ENCODE measurements at places on chromosomes 1 and 21.

DNA sequence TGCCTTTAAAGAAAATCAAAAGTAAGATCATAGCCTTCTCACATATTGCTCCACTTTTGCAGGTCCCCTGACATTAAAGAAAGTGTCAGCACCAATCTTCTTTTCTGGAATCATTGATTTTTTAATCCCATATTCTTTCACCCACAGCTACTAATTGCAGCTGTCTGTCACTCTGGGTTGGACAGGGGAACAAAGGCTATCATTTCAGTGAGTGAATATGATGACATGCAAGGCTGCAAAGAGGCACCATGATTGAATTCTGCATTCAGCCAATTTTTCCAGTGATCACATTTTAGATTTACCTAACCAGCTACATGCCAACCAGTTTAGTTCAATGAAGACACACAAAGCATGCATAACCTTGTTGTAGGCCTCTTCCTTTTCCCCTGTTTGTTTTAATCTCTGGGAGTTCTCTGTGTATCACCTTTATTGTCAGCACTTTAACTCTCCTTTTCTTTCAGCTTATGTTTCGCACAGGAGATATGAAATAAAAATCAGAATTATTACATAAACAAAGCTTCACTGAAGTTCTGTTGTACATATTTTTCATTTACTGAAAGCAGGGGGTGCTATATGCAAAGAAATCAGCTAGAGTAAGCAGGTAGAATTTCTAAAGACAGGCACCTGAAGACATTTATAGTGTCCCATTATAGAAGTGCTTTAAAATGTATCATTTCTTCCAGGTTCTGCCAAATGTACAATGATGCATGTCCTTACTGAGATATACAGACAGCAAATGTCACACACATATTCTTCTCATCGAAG lies 584.8 kb downstream of the PLA2G4A start:
- H3K27me3 ChIP-seq: no peaks in the 10 kb centered on the region
- H3K36me3 ChIP-seq: no peaks in the 10 kb centered on the region
- no peak for DNase-seq

DNA sequence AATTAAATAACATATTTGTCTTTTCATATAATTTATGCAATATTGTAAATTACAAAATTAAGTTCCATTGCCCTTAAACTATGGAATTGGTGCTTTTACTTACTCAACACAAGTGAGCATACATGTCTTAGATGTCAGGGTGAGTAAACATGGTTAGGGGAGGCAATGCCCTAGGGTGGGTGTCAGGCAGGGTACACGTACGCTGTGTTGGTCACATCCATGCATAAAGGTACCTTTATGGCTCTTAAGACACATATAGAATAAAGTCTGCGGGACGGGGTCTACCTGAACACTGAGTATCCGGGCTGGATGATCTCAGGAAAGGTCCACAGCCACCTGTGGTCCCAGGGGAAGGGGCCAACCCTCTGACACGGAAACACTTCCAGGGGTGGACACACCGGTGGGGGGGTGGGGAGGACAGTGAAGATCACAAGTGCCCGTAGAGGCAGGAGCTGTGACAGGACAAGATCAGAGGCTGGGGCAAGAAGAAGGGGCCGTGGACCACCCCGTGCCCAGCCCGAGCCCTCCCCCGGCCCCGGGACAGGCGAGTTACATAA lies 720 bp downstream of the LIN9 start:
- H3K36me3 ChIP-seq: no peaks in the 10 kb centered on the region
- peak overlapping the region; percentile 81 for H3K27ac ChIP-seq

DNA sequence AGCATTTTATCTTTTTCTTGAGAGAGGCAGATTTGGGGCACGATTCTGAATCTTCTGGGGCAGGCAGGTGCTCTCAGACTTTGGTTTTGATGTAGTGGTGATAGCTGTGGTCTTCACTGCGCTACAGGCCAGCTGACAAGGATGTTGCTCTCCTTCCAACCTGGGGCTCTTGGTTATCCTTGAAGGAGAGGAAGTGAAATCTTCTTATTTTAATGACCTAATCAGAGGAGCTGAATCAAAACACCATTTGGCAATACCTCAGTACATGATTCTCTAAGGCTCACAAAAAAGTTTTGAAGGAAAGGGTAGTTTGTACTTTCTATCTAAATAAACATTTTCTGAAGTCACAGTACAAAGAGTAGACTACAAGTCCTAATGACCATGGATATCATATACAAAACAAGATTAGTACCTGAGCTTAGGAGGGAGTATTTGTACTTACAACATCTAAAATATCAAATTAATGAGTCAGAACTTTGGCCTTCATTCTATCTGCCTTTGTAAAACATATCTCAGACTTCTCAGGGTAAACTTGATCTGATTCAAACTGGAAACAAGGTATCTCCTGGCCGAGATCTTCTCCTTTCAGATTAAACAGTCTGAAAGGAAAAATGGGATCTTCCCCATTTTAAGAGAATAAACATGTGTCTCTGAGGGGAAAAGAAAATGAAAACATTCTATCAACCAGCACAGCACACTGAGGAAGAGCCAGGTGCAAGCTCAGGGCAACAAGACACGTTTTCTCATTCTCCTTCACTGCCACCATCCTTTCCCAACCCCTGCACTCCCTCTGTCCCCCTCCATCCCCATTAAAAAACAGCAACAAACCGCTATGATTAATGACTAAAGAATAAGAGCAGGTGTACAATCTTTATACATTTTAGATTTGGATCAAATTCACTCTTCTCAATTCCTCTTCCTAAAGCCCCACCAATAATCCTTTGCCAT lies 69.2 kb downstream of the SH3GLB1 start:
- H3K4me3 ChIP-seq: peak overlapping the region; percentile 56
- H3K36me3 ChIP-seq: no peaks in the 10 kb centered on the region
- DNase-seq: no peak
- no peaks in the 10 kb centered on the region for H3K27me3 ChIP-seq
- H3K27ac ChIP-seq: peak overlapping the region; percentile 79

DNA sequence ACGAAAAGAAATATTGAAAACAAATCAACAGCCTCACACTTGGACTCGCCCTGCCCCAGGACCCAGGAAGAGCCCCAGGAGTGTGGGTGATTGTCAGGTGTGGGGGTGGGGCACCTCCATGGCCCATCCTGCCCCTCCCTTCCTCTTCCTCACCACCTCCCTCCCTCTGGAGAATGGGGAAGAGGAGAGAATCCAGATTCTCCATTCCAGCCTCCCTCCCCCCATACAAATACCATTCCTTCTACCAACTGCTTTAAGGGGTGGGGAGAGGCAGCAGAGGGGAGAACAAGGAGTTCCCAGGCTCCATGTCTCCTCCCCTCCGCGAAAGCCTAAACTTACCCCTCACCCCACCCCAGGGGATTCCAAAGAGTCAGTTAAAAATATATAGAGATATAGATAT lies 36.7 kb downstream of the MEF2D start:
- H3K4me1 ChIP-seq: peaks cover 3% of the 10 kb centered on the region
- H3K4me3 ChIP-seq: no peak overlapping the region
- H3K27me3 ChIP-seq: no peaks in the 10 kb centered on the region

DNA sequence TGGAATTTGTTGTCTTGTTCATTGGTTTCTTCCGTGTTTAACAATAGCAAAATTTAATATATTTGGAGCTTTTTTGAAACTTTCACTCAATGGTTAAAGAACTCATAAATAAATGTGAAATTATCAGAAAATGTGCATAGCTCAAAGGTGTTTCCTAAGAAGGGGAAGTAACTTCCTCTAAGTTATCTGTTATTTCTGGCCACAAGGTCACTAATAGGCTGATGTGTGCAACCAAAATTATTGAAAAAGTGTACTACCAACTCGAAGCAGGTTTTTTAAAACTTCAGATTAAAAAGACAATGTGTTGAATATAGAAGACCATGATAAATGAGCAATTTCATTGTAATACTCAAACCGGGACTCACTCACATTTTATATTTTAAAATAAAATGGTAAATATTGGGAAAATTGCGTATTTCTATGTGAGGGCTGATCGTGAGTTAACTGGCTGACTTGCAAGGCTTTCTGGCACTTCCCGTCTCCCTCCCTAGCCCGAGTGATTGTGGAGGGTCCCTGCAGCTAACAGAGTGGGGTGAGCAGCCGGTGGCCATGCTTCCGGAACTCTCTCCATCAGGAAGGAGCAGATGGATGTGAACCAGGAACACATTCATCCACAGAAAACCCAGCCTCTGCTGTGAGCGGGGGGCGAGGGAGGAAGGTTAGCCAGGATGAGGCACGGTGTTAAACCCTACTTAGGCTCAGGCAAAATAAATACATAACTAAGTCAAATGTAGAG lies 96.9 kb downstream of the ERG start:
- H3K27me3 ChIP-seq: peaks cover 3% of the 10 kb centered on the region
- no peak for DNase-seq
- H3K4me3 ChIP-seq: no peak overlapping the region
- no peaks in the 10 kb centered on the region for H3K4me1 ChIP-seq

DNA sequence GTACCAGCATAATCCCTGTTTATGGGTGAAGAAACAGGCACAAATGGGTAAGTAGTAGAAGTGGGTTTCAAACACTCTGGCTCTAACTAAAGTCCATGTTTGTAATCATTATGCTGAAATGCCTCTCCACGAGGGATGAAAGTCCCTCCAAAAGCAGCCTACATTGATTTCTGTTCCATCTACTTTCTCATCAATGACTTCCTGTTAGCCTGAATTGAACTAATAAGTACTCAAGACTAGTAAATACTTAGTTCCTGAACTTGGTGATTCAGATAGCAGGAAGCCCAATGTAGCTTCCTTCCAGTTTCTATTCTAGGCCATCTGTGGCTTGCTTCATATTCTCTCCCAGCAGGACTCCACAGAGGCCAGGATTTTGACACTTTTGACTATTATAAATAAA lies 11.3 kb upstream of the BACH1 start:
- H3K4me3 ChIP-seq: no peak overlapping the region
- H3K4me1 ChIP-seq: peaks cover 4% of the 10 kb centered on the region
- peaks cover 4% of the 10 kb centered on the region for H3K27me3 ChIP-seq
- no peaks in the 10 kb centered on the region for H3K36me3 ChIP-seq
- DNase-seq: no peak

GRCh38 chr1:36225283-36225899 lies 1.1 kb downstream of the THRAP3 start:
- no peaks in the 10 kb centered on the region for H3K27me3 ChIP-seq
- peak overlapping the region; percentile 92 for H3K4me3 ChIP-seq
- no peak for DNase-seq
- H3K27ac ChIP-seq: peak overlapping the region; percentile 99

GRCh38 chr21:40191616-40192015 lies 324.4 kb downstream of the PCP4 start:
- no peaks in the 10 kb centered on the region for H3K4me1 ChIP-seq
- no peak for DNase-seq
- H3K4me3 ChIP-seq: no peak overlapping the region
- no peaks in the 10 kb centered on the region for H3K27me3 ChIP-seq

GRCh38 chr1:2414297-2414958 lies 2.1 kb upstream of the PEX10 start:
- H3K27me3 ChIP-seq: no peaks in the 10 kb centered on the region
- DNase-seq: peak; percentile 85
- peak overlapping the region; percentile 88 for H3K27ac ChIP-seq
- peak overlapping the region; percentile 87 for H3K4me3 ChIP-seq
- H3K36me3 ChIP-seq: peaks cover 6% of the 10 kb centered on the region

- no peaks in the 10 kb centered on the region for H3K27me3 ChIP-seq
- H3K27ac ChIP-seq: no peak overlapping the region
- no peak for DNase-seq
- peaks cover 2% of the 10 kb centered on the region for H3K36me3 ChIP-seq
- no peaks in the 10 kb centered on the region for H3K4me1 ChIP-seq
Observed at GRCh38 chr1:1086911-1087341, 12.8 kb upstream of the RNF223 start.

DNA sequence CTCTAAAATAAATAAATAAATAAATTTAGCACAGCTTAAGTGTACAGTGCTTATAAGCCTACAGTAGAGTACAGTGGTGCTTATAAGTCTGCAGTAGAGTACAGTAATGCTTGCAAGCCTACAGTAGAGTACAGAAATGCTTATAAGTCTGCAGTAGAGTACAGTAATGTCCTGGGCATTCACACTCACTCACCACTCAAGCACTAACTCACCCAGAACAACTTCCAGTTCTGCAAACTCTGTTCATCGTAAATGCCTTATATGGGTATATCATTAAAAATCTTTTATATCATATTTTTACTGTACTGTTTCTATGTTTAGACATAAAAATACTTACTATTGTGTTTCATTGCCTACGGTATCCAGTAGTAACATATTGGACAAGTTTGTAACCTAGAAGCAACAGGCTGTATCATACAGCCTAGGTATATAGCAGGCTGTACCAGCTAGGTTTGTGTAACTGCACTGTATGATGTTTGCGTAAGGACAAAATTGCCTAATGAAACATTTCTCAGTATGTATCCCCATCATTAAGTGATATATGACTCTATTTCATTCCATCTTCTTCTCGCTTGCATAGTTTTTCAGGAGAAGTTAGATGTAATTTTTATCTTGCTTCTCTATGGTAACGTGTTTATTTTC lies 14.0 kb upstream of the S100B start:
- H3K27me3 ChIP-seq: no peaks in the 10 kb centered on the region
- H3K27ac ChIP-seq: no peak overlapping the region
- peaks cover 33% of the 10 kb centered on the region for H3K4me1 ChIP-seq
- no peak for DNase-seq
- no peak overlapping the region for H3K4me3 ChIP-seq

- no peaks in the 10 kb centered on the region for H3K4me1 ChIP-seq
- no peak overlapping the region for H3K27ac ChIP-seq
- no peaks in the 10 kb centered on the region for H3K27me3 ChIP-seq
- DNase-seq: no peak
- H3K4me3 ChIP-seq: no peak overlapping the region
Observed at GRCh38 chr1:161989108-161989507, 34.6 kb downstream of the OLFML2B start.

- peaks cover 12% of the 10 kb centered on the region for H3K27me3 ChIP-seq
- H3K4me1 ChIP-seq: no peaks in the 10 kb centered on the region
- DNase-seq: no peak
- H3K27ac ChIP-seq: no peak overlapping the region
Observed at GRCh38 chr1:8238141-8239038, 79.5 kb upstream of the SLC45A1 start.
